Cortex of kidney (tissue), 1 donor: ENCODE measurements at places on chromosomes 1 and 21.

DNA sequence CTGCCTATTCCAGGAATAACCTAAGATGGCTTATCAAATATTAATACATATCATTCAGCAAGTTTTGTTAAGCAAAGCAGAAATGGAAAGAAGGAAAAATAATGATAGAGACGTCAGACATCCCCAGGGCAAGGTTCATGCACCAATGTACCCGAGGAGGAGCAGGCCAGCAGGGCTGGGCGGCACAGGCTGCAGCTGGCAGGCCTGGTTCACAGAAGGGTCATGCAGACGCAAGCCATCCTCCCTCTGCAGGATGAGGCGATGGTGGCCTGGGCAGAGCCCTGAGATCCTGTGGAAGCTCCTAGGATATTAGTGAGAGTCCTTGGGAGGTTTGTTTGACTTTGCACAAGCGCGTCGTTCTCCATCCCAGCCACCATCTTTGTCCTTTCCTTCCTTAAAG, 30.0 kb downstream of the BATF3 start:
- DNase-seq: no peak

DNA sequence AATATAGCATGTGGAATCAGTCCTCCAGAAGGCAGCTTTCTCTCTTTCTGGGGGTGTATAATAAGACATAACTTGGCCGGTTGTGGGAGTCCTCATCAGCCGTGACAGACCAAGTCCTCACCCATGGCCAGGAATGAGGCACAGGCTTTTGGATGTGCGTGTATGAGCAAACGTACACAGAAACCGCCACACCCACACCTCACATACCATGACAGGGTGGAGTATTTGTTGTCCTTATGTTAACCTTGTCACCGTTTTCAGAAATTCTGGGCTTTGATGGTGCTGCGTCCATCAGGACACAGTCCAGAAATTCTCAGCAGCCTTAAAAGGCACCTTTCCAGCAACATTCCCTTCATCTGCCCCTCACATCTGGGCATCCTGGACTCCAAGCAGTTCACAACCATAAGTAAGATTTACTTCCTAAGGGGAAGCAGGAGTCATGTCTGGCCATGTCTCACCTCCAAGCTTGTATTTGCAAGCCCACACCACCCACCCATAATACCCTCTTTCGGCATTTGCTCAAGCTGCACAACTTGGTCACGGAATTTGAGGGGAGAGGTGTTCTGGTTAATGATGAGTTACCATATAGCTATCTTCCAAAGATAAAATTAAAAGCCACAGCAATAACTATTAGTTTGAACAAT, 12.4 kb downstream of the C1orf116 start:
- DNase-seq: no peak

DNA sequence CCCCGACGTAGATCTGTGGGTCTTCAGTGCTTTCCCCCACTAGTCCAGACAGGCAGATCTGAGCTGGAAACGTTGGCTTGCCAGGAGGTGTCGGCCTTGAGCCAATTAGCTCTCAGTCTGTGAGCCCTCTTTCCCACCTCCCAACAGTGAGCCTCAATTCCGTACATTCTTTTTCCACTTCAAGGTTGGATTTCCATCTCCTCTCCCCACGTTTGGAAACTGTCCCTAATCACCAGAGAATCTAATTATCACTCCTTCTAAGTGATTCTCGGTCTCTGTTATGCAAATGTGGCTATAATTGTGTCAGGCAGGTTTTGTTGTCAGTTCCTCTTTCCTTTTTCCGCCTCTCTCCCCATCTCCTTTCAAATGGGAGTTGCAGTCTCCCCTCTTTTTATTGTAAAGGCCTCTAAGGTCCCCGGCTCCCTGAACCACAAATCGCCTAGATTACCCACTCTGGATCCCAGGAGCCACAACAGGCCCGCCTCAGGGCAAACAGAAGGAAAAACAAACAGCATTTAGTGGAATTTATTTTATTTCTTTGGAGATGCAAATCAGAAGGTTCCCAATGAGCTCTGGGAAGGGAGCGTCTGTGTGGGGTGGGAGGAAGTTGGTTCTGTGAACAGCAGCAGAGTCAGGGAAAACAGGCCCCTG, 29.4 kb upstream of the LRRN2 start:
- no peak for DNase-seq

DNA sequence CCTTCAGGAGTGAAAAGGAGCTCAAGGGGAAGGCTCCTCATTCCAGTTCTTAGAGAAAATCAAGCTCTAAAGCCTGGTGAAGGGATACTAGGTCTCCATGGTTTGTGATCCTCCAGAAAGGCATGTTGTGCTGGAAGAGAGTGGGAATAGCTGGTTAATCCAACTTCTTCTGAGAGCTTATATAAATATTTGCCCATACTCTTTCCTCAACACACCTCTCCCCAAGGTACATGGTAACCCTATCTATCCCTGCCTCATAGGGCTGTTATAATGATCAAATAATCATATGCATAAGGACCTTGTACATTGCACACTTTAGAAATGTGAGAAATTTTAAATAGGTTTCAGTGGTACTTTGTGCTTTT, 14.6 kb downstream of the XKR8 start:
- DNase-seq: no peak

GRCh38 chr1:216210081-216210480, 213.2 kb downstream of the USH2A start:
- no peak for DNase-seq

- DNase-seq: no peak
Observed at GRCh38 chr1:163231385-163231784, 28.7 kb upstream of the RGS5 start.

DNA sequence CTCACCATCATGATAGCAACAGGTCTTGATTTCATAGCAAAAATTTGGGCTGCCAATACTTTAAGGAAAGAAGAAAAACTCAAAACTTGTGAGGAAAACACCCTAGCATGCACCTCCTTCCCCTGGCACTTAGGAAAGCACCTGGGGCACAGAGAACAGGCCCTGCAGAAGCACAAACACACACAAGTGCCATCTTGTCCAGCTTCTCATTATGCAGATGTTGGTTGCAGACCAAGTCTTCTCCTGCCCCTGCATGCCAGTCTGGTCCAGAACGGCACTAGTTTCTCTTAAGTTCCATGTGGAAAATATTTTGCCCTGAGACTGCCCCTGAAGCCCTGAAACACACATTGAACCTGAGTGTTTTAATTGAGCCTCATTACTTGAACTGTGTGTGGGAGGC, 6.3 kb upstream of the ETV3 start:
- DNase-seq: no peak

GRCh38 chr1:154536570-154536969, 21.9 kb downstream of the UBE2Q1 start:
- no peak for DNase-seq

DNA sequence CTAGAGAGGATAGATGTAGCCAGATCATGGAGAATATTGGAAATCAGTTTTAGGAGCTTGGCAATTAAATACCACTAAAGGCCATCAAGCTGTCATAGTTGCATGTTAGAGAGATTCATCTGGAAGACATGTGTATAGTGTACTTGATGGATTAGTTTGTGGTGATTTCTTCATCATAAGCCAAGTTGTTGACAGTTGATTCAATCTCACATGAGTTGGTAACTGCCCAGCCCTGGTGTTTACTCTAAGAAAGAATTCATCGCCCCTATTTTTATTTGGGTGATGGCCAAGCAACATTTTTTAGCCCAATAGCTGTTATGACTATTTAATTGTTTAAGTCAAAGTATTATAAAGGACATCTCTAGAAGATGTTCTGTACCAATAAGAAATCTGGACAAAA, 737.6 kb downstream of the PLA2G4A start:
- DNase-seq: no peak

DNA sequence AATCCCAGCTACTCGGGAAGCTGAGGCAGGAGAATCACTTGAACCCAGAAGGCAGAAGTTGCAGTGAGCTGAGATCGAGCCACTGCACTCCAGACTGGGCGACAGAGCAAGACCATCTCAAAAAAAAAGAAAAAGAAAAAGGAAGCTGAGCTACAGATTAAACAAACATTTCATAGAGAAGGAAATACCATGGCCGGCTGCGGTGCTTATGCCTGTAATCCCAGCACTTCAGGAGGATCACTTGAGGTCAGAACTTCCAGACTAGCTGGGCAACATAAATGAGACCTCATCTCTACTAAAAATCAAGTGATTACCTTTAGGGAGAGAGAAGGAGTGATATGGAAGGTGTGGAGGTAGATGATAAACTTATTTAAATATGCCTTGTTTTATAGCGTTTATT, 14.0 kb upstream of the CFAP126 start:
- no peak for DNase-seq

DNA sequence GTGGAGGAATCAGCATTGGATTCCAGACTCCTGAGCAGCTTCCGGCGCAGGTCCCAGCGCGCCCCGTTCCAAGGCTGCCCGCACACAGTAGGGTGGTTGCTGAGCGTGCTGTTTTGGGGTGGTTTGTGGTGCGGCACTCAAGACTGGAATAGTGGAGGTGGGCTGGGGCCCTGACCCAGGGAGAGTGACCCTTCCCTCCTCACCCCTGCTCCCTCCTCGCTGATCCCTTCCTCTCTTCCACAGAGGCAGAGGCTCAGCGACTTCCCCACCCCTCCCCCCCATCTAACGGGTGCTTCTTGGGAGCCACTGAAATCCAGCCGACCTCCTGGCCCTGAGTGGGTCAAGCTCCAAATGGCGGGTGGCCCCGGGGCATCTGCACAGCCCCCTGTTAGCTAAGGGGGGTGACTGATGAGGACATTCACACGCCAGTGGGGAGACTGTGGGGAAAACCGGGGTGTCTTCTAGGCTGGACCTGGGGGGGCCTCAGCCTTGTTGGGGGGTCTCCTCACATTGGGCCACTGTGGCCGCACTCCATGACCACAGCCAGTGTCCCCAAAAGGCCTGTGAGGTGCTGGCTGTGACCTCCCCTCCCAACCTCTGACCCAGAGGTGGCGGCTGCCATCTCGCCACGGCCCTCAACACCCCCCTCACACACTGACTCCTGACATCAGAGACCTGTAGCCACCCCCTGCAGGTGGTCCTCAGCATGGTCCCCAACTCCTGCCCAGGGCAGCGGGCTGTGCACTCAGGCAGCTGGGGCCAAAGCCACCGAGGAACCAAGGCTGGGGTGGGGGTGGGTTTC, 3.9 kb upstream of the HES4 start:
- no peak for DNase-seq

- no peak for DNase-seq
Observed at GRCh38 chr1:200245473-200245872, 164.4 kb downstream of the ZNF281 start.

GRCh38 chr1:213656503-213656902, 331.3 kb upstream of the PROX1 start:
- DNase-seq: no peak

DNA sequence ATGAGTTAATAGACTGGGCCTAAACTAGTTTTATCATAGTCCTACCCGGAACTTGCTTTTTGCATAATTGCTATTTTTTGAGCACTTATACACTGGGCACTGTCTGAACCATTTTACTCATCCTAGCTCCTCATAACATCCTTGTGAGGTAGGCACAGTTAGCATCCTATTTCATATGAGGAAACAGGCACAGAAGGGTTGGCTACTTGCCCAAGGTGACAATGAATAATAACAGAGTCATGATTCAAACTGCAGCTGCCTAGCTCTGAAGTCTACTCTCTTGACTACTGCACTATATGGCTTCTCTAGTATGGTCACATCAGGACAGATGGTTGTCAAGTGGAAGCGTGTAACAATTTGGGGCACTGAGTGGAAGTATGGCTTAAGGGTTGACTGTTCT, 18.2 kb upstream of the RC3H1 start:
- DNase-seq: no peak

- DNase-seq: no peak
Observed at GRCh38 chr1:61568460-61569302, 156.3 kb downstream of the TM2D1 start.

- DNase-seq: no peak
Observed at GRCh38 chr1:229478852-229479251, 29.3 kb downstream of the NUP133 start.

GRCh38 chr1:6917067-6917466, 131.8 kb downstream of the CAMTA1 start:
- no peak for DNase-seq

- no peak for DNase-seq
Observed at GRCh38 chr1:186819563-186819962, 9.2 kb upstream of the PLA2G4A start.

- no peak for DNase-seq
Observed at GRCh38 chr1:162276493-162276892, 100.2 kb downstream of the SPATA46 start.

GRCh38 chr21:45354970-45355369, 50.0 kb upstream of the COL18A1 start:
- no peak for DNase-seq

GRCh38 chr1:54253480-54253879, 53.5 kb downstream of the MRPL37 start:
- DNase-seq: no peak

- no peak for DNase-seq
Observed at GRCh38 chr1:26166719-26167281, 2.0 kb downstream of the C1orf232 start.

DNA sequence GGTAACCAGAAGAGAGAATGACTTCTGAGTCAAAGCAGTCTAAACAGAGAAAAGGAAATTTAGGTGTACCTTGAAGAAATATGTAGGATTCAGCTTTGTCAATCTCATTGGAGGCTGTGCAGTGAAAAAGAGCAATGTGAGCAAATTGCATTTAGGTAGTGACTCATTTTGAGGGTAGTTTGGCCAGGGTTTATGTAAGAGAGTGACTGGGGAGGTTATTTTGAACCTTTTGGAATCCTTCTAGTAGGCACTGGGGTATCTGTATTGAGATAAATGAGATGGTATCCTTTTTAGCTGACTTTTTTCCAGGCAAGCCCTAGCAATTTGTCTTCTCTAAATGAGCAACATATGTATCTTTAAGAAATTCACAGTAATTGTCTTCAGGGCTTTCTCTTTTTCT, 95.9 kb downstream of the DISP1 start:
- no peak for DNase-seq

GRCh38 chr1:109509176-109510134, at the start of gene AMIGO1:
TSS of gene AMIGO1 (minus strand) at chr1:109509727. CDS start at chr1:109508912, 815 bp downstream.
- no peak for DNase-seq

DNA sequence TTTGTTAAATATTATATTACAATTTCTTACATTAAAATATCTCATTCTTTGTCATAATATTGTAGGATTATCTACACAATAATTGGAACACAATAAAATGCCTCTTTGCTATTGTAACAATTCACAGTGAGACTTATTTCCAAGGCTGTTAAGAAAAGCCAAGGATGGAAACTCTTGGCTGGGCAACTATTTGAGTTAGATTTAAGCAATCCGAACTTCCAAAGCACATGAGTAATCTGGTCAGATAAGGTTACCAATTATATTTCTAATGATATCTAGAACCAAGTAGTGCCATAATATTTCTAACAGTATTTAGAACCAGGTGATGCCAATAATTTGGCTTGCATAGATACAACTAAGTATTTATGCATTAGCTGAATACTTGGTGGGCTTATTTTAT, 154.7 kb upstream of the KCNK2 start:
- DNase-seq: no peak

DNA sequence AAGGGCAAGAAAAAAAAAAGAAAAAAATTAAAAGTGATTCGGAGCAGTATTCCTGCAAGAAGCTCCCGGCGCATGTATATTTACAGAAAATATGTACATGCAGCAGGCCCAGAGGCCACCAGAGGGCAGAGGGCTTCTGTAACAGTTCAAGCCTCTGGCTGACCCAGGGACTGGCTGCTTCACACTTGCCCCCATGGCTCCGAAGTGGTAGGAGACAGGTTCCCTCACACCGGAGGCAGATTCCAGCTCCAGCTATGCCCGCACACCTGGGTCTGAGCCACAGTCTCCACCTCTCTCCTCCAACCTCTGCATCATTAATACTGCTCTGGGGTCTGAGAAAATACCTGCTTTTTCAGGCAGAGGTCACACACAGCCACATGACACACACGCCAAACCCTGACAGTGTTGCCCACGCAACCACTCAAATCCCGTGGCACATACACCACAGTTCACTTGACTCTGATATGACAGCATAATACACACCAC, 2.2 kb upstream of the ARHGAP30 start:
- DNase-seq: no peak

GRCh38 chr1:64046891-64047290, 156.5 kb upstream of the UBE2U start:
- no peak for DNase-seq
